ENCODE measurements at places on chromosomes 6 and 20.
A peak's percentile ranks its signal among the peaks of the same experiment; 100 is the strongest.

DNA sequence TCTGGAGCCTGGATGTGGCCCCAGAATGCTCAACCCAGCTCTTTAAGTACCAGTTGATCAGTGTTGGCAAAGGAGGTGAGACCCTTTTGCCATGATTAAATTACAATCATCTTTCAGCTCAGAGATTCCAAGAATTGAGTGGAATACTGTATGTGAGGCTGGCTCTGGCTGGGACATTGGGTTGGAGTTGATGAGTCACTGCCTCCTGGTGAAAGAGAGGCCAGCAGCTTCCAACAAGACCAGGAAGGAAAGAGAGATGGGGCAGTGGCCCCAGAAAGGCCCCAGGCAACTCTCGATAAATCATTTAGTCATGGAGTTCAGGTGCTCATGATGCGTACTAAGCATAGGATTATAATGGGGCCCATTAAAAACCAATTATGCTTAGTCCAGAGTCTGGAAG is 2.1 kb downstream of the TGM6 start:
- no peak for DNase-seq

DNA sequence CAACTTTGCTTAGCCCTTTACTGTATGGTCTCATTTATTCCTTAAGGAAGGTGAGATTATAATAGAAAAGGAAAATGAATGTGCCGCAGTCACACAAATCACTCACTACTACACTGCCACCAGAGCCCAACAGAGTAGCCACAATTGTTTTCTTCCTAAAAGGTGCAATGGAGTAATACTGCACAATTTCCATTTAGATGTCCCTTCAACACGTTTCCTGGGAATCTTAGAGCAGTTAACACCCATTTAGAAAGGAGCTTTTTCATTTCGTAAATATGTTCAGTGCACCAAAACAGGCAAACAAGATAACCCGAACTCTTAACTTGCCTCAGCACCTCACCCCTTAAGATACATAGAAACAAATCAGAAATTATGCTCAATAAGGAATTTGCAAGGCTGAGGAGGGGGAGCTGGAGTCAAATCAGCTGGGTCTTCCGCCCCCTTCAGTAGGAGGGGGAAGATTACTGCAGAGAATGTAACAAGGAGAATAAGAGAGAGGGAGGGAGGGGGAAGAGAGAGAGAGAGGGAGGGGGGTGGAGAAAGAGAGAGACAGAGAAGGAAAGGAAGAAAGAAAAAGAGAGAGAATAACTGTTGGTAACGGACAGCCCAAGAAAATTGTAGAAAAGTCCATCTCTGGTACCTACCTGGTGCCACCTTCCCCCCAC is 155.5 kb downstream of the BCAS1 start:
- no peak for DNase-seq

DNA sequence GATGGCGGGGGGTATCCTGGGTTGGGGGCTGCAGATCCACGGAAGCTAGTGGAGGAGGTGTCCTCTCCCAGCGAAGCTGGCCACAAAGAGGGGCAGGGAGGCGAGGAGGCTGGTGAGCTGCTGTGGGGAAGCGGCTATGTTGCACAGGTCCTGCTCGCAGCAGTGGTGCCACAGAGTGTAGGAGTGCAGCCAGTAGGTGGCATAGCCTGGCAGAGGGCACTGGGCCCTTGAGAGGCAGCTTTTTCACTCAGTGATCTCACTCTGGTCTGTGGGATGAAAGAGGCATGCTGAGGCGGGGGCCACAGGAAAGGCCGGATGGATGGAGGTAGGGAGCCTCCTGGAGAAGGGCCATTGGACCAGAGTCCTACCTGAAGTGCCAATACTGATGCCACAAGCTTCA is 2.9 kb upstream of the LY6G6D start:
- DNase-seq: no peak

DNA sequence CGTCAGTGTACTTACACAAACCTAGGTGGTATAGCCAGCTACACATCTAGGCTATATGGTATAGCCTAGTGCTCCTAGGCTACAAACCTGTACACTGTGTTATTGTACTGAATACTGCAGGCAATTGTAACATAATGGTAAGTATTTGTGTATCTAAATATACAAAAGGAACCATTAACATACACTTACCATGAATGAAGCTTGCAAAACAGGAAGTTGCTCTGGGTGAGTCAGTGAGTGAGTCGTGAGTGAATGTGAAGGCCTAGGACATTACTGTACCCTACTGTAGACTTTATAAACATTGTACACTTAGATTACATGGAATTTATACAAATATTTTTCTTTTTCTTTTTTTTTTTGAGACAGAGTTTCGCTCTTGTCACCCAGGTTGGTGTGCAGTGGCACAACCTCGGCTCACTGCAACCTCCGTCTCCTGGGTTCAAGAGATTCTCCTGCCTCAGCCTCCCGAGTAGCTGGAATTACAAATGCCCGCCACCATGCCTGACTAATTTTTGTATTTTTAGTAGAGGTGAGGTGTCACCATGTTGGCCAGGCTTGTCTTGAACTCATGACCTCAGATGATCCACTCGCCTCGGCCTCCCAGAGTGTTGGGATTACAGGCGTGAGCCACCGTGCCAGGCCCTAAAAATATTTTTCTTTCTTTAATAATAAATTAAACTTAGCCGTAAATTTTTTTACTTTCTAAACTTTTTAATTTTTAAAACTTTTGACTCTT is 15.4 kb upstream of the KIAA1755 start:
- DNase-seq: peak; percentile 88

DNA sequence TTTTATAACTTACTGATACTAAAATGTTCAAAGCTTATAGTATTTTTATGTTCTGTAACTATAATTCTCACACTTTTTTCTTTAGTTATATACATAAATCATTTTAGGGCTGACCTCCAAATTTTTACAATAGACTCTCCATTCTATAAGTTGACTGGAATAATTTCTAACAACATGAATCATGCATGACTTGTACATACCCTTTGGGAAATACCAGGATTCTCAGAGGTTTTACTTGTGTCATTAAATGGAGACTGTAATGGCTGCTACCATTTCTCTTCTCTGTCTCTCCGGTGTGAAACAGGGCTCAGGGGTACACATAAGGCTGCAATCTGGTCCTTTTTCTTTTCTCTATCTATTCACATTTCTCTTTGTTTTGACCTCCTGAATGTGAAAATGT is 222.2 kb upstream of the FLRT3 start:
- peak; percentile 4 for DNase-seq

- DNase-seq: no peak
Measured at GRCh38 chr20:56342783-56343182, 16.0 kb upstream of the FAM210B start.

DNA sequence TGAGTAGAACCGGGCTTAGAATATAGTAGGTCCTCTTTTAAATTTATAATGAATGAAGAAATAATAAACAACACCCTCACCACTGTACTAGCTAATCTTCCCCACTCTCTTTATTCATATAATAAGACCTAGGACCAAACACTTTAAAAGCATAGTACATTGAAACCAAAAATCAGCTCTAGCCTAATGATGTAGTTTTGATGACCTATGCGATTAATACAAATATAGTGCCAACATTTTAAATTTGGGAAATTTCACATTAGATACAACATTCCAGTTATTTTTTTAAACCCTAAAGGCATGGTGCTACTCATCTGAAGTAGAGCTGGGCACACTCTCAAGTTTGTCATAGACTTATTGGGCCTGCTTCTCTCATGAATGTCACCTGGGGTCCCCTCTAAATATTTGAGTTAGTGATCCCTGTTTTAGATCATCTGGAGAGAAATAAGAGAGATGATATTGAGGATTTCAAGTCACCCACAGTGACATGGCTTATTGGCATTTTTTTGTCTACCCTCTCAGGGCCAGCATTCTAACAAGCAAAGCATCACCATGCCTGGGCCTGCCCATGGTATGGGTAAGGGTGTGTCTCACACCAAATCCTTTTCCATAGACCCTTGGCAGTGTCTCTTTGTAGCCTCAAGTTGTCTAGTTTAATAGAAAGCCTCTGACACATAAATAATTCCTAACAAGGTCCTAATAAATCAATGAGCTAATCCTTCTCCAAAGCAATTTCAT is 319.8 kb downstream of the HIVEP2 start:
- no peak for DNase-seq

DNA sequence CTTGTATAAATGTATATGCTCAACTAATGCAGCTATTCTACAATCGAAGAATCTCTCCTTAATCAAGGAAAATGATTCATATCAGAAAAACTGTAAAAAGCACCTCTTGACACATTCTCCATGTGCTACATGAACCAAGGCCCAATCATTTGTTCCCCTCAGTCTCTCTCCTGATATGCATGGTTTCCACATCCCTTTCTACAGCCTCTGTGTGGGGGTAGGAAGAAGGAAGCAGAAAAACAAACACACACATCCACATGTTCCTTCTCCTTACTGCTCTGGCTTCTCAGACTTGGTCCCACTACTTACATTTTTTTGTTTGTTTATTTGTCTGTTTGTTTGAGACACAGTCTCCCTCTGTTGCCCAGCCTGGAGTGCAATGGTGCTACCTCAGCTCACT is 510.5 kb downstream of the PRKN start:
- no peak for DNase-seq

DNA sequence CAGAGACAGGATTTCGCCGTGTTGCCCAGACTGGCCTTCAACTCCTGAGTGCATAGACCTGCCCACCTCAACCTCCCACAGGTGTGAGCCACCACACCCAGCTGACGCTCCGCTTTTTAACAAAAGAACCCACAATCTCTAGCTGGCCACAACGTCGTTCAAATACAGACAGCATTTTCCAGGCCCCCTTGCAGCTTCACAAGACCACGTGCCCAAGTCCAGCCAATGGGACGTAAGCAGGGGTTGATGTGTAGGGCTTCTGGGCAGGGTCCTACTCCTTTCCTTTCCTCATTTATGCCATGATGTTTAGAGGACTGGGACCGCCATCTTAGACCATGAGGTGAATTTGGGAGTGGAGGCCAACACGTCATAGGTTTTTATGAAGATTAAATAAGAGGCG is 81.0 kb downstream of the TFAP2C start:
- no peak for DNase-seq

DNA sequence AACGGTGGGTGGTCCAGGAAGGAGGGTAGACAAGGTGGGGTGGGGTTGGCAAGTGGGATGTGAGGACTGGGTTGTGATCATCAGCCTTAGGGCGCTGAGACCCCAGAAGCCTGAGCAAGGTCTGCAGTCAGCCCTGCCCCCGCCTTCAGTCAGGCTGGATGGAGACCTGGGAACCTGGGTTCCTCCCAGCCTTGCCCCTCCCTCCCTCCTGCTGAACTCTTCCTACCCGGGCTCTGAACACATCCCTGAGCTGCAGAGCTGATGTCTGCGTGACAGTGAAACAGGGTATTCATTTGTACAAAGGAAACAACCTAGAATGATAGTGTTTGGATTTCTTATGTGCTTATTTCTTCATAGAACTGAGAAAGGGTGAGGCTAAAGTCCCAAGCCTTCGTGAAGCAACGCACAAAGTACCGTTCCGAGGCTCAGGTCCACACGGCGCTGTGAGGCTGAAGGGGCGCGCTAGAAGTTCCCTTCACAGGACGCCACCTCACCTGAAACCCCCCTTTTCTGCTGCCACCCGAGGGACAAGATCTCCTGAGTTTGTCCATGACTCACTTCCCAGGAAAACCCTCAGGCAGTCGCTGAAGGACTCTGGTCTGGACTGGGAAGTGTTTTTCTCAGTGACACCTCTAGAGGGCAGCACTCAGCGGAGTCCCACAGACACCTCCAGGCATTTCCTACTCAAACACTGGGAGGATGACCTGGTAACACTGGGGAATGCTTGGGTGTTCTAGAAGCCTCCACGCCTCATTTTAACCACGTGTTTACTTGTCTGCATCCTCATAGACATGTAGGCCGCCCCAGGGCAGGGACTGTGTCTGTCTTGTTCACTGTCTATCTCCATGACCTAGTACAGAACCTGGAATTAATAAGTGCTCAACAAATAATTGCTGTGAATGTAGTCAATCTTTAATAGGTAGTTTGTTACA is 1.2 kb downstream of the GSTA5 start:
- DNase-seq: peak; percentile 73

DNA sequence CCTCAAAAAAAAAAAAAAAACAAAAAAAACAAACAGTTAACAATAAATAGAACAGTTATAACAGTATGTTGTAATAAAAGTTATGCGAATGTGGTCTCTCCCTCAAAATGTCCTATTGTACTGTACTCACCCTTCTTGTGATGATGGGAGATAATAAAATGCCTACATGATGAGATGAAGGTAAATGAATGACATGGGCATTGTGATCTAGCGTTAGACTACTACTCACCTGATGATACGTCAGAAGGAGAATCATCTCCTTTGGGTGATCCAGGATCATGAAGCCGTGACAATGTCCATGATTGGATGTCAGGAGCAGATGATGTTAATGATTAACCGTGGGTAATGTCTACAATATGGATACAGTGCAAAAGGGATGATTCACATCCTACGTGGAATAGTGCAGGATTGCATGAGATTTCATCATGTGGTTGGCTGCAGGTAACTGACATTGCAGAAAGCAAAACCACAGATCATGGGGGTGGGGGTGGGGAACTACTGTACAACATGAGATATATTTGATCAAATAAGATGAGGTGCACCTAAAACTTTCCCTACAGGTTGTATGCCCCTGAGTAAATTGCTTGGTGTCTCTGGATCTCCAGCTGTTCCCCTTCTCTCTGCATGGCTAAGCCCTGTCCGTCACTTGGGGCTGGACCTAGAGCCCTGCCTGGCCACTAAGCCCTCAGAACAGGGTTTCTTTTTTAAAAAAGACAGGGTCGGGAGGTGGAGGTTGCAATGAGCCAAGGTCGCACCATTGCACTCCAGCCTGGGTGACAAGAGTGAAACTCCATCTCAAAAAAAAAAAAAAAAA is 6.2 kb upstream of the RBCK1 start:
- DNase-seq: peak; percentile 75

DNA sequence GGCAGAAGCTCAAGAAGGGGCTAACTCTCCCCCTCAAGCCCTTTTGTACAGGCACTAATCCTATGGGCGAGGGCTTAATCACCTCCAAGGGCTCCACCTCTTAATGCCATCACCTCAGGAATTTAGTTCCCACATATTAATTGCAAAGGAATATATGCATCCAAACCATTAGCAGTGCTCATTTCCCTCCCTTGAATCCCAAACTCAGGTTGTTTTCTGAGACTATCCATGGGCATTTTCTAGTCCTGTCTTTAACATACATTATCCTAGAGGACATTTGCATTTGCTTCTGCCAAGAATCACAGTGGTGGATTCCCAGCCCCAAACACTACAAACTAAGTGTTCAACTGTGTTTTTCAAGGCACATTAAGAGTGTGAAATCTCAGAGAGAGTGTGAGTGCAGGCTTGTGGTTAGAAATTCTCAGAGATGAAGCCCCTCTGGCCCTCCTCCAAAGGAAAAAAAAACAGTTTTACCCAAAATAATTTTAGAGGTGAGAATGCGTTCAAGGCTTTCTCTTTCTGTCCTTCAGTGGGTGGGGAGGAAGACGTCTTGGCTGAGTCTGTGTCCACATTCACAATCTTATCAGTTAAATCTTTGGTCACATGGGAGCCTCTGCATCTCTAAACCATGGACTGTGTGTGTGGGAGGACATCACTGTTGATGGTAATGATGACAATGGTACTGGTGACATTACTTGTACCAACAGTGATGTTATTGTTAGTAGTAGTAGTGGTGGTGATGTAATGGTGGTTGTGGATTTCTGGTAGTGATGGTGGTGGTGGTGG is 59.3 kb downstream of the SYNDIG1 start:
- DNase-seq: no peak
